ENCODE measurements at places on chromosomes 7 and 10.

DNA sequence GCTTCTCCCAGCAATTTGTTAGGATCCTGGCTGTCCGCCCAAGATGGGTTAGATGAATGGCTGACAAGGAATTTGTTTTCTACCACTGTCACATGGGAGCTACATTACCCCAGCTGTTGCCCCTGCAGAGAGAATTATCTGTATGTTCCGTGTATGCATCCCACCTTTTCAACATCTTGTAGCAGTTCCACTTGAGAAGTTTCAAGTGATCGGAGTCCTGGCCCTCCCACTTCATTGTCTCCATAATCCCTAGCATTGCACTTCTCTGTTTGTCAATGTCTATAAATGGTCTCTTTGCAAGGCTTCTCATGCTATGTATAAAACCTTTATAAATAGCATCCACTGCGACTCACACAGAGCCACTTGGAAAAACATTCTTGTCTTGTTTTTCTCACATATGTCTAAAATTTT is 972.5 kb downstream of the CNTNAP2 start:
- DNase-seq, result no peak

- no peak for DNase-seq
These were observed 23.4 kb upstream of the DPYSL4 start for GRCh38 chr10:132163278-132163765.

DNA sequence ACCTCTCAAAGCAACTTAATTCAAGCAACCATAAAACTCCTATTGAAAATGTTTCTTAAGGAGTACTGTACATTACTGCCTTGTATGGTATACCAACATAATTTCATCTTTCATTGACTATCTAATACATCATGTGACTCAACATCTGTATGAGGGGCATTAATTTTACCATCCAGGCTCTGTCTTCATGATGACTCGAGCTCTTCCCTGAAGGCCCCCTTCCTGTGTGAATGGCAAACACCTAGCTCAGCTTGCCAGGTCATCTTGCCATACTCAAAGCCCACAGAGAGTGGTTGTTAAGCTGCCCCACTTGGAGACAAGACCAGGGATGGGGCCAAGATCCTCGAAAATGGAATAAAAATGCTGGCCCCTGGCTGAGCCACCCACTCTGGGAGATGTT is 82.4 kb downstream of the SGMS1 start:
- DNase-seq, result no peak

- no peak for DNase-seq
These were observed 11.6 kb upstream of the CAMK1D start for GRCh38 chr10:12337453-12338372.

DNA sequence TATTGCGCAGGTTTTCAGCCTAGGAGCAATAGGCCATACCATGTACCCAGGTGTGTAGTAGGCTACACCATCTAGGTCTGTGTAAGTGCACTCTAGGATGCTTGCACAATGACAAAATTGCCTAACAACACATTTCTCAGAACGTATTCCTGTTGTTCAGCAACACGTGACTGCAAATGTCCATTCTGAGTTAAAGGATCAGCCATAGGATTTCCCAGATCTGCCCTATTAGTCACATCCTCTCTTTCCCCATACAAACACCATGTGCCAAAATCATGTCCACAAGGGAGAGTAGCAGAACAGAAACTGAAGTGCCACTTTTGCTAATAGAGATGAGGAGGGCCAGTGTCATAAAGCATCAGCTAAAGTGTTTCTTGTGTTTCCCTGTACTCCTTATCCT is 42.6 kb upstream of the AMPH start:
- no peak for DNase-seq

DNA sequence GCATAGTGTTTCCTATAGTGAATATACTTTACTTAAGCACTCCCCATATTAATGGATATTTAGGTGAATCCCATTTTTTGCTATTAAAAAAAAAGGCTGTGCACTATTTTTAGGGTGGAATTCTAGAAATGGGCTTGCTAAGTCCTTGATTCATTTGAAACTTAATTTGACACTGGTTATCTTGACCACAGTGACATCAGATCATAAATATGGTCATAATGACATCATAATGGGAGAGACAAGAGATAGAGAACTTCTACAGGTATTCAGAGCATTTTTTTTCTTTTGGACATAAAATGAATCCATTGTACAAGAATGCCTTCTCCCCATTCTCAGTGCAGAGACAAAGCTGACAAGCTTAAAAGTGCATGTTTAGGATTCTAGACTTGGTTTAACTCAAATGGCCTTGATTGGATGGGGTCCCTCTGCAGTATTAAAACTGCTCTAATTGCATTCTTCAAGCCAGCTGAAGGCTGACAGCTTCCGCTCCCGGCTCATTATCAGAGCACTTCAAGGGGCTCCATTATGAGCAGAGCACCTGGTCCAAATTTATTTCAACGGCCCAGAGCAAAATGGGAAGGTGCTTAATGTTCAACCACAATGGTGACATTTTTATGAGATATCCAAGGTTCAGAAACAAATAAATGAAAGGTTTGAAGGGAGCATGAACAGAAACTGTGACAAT is 104.8 kb downstream of the JAZF1 start:
- no peak for DNase-seq

DNA sequence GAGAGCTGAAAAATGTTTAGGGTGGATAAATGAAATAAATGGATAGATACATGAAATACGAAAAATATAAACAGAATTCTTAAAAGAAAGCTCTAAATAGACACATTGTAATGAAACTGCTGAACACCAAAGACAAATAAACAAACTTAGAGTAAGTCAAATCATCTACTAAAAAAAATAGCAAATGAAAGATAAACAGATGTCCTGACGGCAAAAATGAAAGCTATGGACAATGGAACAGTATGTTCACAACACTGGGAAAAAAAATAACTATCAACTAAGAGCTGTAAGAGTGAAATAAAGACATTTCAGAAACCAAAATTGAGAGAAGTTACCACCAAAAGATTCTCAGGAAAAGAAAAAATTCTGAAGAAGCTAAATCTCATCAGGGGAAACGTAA is 106.1 kb downstream of the SGMS1 start:
- DNase-seq, result no peak

DNA sequence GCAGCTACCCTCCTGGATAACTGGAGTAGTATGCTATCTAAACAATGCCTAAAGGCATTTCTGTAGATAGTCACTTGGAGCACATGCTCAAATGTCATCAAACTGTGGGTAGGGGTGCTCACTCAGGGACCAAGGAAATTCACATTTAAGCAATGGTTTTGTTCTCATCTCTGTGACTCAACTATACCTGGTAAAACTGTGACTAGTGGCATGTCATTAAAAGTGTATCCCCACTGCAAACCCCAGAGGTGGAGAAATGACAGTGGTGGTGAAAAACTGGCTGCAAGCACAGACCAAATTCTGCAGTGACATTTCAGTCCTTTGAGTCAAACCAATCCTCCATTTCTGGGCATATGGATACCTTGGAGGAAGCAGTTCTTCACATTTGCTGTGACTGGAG is 134.2 kb upstream of the EFCAB10 start:
- no peak for DNase-seq

DNA sequence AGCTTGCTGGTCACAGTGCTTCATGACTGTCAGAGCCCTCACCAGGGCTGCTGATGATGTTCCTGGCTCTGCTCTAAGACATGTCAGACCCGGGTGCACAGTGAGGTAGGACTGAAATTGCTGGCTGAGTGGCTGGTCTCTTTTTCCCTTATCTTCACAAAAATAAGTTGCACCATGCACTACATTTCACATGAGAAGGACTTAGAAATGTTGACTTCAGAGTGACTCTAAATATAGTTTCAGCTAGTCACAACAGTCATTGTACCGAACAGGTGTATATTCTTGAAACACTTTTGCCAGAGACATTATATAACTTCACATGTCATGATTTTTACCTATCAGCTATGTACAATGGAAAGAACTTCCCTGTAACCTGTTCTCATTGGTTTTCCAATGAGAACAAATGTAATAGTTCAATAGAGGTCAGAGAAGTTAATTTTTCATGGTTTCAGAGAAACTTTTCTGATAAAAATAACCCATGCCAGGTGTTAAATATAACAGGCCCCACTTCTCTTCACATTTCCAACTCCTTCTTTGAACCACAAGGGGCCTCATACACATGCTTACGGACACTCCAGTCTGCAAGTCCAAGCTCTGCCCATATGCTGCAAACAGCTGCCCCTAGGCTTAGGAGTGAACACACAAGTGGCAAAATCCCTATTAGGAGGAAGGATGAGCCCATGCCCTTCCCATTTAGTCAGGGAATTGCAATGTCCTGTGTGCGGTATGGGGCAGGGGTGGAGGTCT is 115.6 kb downstream of the CDK6 start:
- no peak for DNase-seq

- DNase-seq, result no peak
These were observed 2.4 kb downstream of the H2AZ2 start for GRCh38 chr7:44845451-44845850.

DNA sequence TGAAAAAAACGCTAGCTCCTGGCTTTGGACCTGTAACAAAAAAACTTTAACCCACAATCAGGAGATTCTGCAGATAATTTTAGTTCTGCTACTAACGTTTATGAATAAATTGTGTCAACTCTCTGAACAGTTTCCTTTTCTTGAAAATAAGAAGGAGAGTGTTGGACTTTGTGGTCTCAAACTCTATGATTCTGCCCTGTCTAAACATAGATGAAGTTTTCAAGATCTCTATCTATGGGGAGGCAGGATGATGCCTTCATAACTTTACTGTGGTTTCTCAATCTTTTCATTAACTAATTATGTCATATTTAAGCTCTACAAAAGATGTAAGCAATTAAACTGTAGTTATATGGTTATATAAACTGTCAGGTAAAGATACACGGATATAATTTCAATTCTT is 162.0 kb downstream of the REEP3 start:
- DNase-seq, result no peak

GRCh38 chr10:115982076-115982475 is 290.9 kb downstream of the GFRA1 start:
- DNase-seq, result no peak

DNA sequence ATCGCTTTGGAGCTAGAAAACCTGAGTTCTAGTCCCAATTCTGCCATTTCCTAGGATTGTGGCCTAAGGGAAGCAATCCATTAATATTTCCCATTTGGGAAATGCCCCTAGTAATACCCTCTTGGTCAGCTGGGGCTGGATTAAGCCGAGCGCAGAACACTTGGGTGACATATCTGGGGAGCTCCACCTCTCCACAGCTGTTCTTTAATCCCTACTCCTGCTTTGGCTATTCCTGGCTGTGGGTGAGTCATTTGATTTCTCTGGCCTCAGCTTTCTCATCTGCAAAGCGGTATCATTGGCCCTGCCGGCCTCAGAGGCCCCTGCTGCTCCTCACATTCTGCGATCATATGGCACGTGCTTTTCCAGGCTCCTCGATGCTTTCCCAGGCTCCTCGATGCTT is 108.3 kb downstream of the BUB3 start:
- DNase-seq, result no peak

DNA sequence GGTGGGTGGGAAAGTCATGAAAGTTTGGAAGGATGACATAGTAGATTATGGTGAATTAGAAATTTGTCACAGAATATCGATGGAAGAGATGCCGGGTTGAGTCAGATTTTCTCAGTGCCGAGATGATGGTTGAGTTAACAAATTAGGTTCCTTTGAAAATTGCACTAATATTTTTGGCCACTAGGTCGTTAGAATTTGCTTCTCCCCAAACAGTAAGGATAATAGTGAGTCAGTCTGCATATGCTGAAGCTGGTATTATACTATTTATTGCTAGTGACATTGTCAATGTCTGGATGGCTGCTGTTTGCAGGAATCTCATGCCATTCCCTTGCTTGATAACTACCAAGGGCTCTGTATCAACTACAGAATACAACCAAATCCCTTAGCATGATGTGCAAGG is 37.7 kb upstream of the MINDY3 start:
- DNase-seq, result no peak

DNA sequence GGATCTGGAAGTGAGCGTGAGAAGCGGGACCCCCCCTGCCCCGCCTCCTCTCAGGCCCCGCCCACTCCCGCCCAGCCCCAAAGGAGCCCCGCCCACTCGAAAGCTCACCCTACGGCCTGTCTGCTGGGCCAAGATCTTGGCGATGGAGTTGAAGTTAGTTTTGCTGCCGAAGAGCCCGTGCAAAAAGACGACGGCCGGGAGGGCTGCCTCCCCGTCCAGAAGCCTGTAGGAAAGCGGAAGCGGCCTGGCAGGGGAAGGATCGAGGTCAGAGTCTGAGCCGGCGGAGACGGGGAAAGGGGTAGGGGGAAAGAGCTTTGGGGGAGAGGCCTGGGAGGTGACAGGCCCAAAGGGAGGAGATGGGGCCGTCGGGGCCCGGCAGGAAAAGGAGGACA is 386 bp downstream of the ABHD11 start:
- DNase-seq, result peak; percentile 51

GRCh38 chr7:76515999-76516443 is 5.7 kb downstream of the UPK3B start:
- no peak for DNase-seq

GRCh38 chr7:82312646-82313045 is 130.9 kb downstream of the CACNA2D1 start:
- DNase-seq, result no peak

- DNase-seq, result no peak
These were observed 75.0 kb downstream of the WDR37 start for GRCh38 chr10:1130995-1131790.

GRCh38 chr10:93757801-93758507 is at the start of gene LGI1:
Gene LGI1 (plus strand): TSS chr10:93757936. CDS start chr10:93758145, 209 bp downstream.
- no peak for DNase-seq

DNA sequence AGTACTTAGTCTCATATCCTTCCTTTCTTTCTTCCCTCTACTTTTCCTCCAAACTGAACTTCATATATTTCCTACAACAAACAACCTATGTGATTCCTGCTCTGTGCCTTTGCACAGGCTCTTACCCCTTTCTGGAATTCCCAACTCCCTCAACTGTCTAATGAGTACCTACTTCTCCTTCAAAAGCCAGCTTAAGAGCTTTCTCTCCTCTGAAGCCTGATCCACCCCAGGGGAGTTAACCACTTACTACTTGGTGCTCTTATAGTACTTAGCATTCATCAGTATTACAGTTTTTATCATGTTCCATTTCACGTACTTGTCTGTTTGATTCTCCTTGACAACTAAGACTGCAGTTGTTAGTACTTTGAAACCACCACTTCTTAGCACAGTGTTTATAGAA is 246.1 kb downstream of the LRRTM3 start:
- no peak for DNase-seq

GRCh38 chr7:7100432-7100849 is 81.9 kb upstream of the C1GALT1 start:
- DNase-seq, result no peak
